Choroid plexus epithelial cell (primary cell): ENCODE measurements at places on chromosomes 5 and 9.

DNA sequence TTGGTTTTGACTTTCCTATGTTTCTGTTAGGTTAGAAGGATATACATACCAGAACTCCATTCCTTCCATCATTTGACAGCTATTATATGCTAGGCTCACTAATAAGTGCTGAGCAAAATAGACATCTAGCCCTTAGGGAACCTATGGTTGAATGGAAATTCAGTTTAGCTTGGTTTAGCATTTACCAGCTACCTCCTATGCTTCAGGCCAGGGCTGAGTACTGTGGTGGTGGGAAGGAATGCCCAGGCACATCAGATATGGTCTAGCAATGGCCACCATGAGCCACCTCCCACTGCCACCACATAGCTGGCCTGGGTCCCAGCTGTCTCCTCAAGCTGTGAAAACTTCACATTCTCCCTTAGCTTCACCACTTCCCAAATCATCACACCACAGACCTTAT lies 89.4 kb downstream of the SPOCK1 start:
- no peak for DNase-seq

GRCh38 chr9:110890416-110890815 lies 147.9 kb downstream of the LPAR1 start:
- no peak for DNase-seq

GRCh38 chr5:176675676-176676360 lies 28.5 kb downstream of the TSPAN17 start:
- peak; percentile 54 for DNase-seq

DNA sequence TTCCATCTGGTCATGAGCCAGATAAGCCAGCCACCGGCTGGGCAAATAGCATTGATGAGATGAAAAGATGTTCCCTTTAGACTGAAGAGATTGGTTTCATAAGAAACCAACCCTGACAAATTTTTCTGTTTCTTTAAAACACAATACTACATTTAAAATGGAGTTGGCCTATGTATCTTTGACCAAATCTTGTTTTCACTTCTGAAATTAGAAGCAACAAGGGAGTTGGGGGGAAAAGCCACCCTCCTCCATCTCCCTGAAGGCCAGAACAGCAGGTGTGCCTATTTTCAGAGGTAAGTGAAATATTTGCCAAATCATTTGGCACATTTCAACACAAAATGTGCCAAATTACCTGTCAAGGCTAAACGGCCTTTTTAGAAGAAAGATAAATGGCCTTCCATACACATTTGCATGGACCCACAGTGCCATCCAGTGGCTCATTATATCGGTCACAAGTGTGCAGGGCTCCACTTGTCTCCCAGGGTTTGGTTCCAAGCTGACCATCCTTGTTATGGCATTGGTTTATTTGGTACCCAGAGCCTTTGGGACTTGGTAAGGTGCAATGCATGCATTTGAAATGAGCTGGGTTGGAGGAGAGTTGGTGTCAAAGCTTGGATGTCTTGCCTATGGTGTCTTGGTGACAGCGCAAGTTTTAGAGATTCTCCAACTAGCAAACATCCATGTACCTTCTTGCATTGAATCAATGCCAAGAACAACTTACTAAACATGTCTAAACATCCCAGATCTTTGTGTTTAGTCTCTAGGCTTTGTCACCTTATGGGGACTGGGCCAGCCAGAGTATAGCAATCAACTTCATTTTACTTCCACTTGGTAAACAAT lies 372.0 kb upstream of the KIF2A start:
- DNase-seq: peak; percentile 73

DNA sequence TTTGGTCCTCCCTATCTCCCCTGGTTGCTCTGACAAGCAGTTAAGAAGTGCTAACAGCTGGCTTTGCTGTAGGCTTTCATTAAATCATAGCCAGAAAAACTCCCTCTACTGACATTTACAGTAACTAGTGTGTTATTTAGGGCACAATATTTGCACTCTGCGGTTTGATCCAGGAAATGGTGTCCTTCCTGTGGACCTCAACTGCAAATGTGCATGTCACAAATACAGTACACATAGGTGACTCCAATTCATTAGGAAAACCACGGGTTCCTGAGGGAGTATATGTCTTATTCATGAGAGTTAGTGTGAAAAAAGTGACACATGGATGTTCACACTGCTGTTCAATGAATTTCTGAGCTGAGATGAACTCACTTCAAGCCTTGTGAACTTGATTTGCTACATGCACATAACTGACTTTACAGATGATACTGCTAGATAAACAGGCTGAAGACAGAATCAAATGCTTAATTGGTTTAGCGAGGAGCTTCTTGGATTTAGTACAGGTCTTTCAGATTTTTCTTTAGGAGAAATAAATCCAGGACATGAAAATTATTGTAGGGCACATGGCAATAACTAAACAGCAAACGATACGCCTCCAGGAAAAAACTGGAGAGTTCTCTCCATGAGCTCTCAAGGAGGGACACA lies 281.5 kb downstream of the EFNA5 start:
- DNase-seq: peak; percentile 82

DNA sequence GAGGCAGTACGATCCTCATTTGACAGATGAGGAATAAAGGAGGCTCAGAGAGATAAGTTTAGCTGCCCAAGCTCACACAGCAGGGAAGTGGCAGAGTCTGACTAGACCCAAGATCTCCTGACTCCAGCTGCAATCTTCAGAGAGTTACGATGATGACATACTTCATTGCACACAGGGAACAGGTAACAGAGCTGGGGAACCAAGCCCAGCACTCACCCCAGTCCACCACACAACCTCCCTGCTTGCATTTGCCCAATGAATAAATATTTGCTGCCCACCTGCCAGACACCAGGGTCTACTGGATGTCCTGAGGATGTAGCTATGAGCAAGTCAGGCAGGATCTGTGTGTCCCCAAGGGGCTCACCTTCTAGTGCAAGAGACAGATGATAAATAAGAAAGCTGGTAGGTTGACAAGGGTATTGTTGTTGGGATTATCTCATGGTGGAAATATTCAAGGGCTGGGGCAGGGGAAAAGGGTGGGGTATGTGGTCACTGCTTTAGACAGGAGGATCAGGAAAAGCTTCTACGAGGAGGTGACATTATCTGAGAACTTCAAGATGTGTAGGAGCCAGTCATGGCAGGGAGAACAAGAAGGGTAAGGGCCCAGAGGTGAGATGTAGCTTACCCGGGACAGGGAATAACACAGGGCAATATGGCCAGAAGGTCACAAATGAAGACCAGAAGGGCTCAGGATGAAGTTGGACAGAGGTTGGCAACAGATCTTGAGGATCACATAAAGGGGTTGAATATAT lies 28.6 kb upstream of the CPEB4 start:
- DNase-seq: peak; percentile 18

DNA sequence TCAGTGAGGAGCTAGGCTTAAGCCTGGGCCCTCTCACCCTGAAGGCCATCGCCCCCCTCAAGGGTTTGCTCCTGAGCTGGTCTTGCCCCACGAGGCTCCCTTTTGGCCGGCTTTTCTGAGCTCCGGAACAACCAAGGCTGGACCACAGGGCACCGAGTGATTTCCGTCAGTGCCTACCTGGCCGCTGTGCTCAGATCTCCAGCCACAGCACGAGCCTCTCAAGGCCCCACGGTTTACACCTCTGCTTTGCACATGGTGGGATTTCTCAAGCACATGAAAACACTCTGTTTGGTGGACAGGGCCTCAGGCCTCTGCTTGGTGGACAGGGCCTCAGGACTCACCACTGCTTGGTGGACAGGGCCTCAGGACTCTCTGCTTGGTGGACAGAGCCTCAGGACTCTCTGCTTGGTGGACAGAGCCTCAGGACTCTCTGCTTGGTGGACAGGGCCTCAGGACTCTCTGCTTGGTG lies 15.8 kb downstream of the CLPTM1L start:
- no peak for DNase-seq

GRCh38 chr9:69582018-69582417 lies 90.2 kb downstream of the APBA1 start:
- DNase-seq: no peak

DNA sequence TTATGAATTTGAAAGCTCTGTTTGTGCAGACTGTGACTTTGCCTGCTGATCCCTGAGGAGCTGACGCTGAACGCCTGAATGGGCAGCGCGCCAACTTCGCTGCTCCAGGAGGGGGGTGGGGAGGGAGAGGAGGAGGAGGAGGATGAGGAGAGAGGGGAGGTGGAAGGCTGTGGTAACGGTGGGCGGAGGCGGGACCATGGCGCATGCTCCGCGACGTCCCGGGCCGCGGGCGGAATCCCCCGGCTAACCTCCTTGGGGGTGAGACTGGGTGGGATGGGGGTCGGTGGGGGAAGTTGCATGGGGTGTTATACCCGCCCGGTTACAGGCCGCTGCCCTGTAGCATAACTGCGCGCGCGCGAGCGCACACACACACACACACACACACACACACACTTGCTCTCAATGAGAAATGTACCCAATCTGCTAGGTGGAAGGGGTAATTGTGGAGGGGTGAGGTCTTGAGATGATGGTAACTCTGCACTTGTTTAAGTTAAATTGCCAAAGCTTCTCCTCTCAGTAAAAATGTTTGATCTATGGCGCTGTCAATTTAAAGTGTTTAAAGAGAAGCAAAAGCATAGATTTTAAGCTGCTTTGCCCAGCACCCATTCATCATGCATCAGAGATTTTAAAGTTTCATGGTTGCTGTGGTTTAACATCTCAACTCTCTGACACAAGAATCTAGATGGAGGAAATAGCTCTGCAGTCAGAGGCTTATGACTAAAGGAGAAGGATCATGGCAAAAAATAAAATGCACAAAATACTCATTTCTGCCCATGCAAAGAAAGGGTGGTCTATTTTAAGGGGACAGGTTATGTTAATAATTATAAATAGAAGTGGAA lies 76.6 kb upstream of the TBCA start:
- DNase-seq: peak; percentile 79

- peak; percentile 65 for DNase-seq
Observed at GRCh38 chr5:64229163-64229774, 63.6 kb downstream of the RNF180 start.

- DNase-seq: no peak
Observed at GRCh38 chr9:75231167-75231566, 142.9 kb downstream of the OSTF1 start.

- DNase-seq: no peak
Observed at GRCh38 chr9:7209990-7210389, 452.2 kb downstream of the KDM4C start.

GRCh38 chr5:57955511-57955910 lies 472.9 kb upstream of the ACTBL2 start:
- DNase-seq: no peak

DNA sequence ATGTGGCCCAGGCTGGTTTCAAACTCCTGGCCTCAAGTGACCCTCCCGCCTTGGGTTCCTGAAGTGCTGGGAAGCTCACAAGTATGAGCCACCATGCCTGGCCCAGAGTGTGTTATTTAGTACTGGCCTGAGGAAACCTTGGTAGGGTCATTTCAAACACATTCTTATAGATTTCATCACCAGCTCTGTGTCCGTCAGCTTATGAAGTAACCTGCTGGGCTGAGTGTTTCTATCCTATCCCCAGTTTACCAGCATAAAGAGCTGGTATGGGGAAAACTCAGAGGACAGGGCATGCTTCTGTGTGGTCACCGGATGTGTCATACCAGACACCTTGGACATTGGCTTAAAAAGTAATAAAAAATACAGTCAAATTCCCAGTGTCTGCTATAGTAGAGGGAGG lies 45.3 kb downstream of the PTPN3 start:
- DNase-seq: peak; percentile 95

DNA sequence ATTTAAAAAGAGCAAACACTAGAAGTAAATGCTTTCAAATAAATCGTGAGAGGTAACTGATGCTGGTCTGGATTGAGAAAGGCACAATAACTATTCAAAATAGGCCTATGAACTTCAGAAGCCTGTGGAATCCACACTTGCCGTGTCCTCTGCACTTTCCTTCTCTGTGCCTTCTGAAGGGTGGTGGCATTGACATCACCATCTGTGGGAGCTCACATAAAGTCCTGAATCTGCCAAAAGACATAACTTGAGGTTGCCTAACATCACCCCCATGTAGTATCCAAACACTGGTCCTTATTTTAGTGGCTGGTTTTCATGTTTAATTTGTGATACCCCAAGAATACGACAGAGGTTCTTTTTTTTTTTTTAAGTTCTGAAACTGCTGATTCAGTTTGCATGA lies 59.8 kb downstream of the IRF1 start:
- no peak for DNase-seq

DNA sequence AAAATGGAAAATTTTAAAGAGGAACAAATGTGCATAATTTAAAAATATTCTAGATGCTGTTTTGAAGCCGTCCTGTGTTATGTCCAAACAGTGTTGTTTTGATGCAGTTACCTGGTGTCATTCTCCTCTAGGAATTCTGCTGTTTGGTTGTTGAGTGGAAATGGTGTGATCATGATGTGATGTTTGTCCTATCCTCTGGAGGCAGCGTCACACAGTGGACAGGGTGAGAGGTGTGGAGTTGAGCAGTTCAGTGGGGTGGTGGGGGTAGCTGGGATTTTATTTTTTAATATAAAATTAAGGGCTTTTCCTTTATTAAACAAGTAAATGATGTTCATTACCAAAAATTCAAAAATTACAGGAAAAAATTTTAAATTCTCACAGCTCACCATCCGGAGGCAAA lies 31.2 kb downstream of the PRDM6 start:
- peak; percentile 14 for DNase-seq

DNA sequence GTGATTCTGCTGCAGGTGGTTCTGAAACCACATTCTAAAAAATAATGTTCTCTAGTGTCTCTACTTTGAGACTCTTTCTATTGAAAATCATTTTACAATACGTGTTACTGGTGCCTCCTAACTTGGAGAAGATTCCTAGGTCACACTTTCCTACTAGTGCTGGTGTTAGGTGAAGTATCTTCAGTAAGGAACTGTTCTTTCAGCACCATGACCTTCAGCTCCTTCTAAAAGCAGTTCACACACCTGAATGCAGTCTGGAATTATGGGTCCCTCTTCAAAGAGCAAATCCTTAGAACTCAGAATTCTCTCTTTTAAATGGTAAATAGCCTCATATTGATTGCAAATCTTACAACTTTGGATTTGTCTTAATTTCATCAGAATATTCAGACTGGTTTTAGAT lies 10.6 kb upstream of the DPYSL3 start:
- peak; percentile 17 for DNase-seq

- no peak for DNase-seq
Observed at GRCh38 chr5:177372034-177372896, 12.0 kb upstream of the SLC34A1 start.

GRCh38 chr9:89610391-89610925 lies 5.6 kb downstream of the GADD45G start:
- DNase-seq: no peak
